ENCODE measurements at places on chromosomes 4 and X.
A peak's percentile ranks its signal among the peaks of the same experiment; 100 is the strongest.

- DNase-seq, result peak; percentile 31
Observed at GRCh38 chr4:182215148-182215547, 28.1 kb upstream of the TENM3 start.

DNA sequence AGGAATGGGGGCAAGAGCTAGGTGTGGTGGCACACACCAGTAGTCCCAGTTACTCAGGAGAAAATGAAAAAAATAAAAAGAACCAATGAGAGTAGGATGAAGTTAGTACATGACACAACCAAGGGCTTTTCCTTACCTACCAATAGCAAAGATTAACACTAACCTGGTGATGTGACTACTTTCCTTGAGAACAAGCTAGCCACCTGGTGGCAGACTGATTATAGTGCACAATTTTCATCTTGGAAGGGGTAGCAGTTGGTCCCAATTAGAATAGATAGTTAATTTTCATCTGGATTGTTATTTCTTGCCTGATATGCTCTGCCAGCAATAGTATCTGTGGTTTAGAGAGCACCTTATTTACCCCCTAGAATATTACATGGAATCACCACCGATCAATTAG, 1216.8 kb upstream of the PABPC4L start:
- DNase-seq, result no peak

DNA sequence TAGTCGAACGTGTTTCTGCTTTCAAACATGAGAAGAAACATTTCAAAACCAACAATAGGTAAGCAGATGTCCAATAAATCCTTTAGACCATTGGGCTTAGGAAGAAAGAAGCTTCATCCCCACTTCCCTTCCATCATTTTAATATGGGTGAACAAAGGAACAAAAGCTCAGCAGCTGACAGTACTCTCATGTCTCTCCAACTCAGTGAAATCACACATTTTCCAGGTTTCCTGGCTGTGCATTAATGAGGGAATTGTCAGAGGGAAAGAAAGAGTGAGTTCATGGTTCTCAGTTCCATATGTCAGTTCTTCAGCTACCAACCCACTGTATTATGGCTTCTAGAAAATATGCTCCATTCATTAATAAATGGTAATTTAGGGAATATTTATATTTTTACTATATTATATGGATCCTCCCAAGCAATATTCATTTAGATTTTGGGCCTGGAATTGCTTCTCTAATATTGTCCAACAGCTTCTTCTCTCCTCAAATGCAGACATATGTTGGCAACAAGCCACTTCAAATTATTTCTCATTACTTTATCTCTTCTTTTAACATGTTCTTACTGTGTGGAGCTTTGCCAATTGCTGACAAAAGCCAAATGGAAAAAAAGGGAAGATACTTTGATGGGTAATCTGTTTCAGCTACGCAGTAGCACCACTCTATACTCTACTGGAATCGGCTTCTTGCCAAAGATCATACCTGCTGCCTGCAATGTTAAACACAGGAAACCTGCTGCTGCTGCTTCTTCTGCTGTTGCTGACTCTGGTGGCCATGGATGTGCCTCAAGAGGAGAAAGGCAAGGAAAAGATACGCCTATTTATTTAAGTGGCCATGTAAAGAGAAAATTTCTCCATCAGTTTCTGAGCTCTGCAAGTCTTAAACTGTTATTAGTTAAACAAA, 1757.6 kb downstream of the ARAP2 start:
- no peak for DNase-seq

DNA sequence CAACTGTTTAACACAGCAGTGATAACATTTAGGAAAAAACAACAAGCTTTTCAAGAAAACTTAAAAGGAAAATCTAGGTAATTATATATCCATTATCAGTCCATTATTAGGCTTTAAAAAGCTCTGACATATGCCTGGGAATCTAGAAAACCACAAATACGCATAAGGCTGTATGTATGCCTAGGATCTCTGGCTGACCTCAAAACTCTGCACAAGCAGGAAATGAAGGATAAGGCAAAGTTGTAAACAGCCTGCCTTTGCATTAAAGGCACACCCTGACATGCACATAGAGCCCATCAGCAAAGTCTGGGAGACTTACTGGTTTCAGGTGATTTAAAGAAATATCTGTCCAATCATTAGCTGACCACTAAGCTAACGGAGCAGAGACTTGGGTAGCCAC, 14.0 kb downstream of the TIMP1 start:
- DNase-seq, result peak; percentile 86

DNA sequence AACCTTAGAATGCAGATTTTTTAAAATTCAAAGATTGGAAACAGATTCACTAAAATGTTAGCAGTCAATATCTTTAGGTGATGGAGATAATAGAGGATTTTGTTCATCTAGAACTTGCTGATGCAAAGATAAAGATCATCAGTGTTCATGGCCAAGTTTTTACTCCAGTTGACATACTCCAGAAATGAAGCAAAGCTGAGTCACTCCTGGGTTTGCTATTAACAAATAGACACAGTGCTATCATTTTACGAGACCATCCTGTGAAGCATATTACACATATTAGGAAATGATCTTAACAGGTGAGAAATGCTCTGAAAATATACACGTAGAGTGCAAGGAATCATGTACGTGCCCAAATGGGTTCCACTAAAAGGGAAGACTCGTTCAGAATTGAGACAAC, 170.6 kb upstream of the FAM9B start:
- DNase-seq, result peak; percentile 2

DNA sequence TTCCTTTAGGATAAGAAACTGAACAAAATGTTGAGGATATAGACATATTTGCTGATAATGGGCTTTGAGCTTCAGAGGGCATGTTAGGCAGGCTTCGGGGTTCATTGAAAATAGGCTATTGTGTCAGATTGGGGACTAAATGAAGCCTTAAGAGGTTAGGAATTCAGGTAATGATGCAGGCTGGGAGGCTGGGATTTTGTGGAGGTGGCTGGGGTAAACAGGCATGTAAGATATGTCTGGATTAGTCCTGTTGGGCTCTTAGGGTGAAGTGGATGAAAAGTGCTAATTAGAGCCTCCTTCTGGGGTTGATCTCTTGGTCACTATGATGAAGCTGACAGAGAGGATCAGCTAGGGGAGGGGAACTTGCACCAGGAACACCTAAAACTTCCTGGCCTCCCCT, 80.2 kb upstream of the ESX1 start:
- no peak for DNase-seq

- peak; percentile 95 for DNase-seq
Observed at GRCh38 chrX:93673056-93673868, at the start of gene NAP1L3. NAP1L3 (minus strand) TSS chrX:93673578; CDS start chrX:93673304, 274 bp downstream.

DNA sequence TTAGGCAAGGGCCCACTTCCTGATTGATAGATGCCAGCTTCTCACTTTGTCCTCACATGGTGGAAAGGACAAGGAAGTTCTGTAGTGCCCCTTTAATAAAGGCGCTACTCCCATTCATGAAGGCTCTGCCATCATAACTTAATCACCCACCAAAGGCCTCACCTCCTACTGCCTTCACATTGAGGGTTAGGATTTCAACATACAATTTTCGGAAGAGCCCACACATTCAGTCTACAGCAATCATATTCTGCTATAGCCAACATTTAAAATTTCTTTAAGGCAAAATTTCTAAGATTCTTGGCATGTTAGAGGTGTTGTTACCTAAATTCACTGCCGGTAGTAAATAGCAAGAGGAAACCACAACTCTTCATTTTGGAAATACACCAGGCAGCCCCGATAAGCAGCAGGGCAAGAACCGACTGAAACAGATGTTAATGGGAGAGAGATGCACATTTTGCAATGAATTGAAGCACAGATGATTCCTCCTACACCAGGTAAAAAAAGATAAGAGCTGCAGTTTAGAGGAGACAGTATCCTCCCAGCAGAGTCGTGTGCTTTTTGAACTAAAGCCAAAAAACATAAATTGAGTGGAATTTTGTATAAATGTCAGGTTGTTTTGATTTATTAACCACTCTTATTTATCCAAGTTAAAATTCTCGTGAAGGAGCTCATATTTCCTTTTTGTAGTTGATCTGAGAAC, 594.9 kb downstream of the KCTD8 start:
- DNase-seq, result no peak

GRCh38 chr4:89290727-89291516, 16.7 kb downstream of the GPRIN3 start:
- no peak for DNase-seq

- DNase-seq, result no peak
Observed at GRCh38 chr4:186814535-186815070, 90.9 kb upstream of the FAT1 start.

- peak; percentile 43 for DNase-seq
Observed at GRCh38 chr4:177283167-177283566, 26.5 kb upstream of the NEIL3 start.

DNA sequence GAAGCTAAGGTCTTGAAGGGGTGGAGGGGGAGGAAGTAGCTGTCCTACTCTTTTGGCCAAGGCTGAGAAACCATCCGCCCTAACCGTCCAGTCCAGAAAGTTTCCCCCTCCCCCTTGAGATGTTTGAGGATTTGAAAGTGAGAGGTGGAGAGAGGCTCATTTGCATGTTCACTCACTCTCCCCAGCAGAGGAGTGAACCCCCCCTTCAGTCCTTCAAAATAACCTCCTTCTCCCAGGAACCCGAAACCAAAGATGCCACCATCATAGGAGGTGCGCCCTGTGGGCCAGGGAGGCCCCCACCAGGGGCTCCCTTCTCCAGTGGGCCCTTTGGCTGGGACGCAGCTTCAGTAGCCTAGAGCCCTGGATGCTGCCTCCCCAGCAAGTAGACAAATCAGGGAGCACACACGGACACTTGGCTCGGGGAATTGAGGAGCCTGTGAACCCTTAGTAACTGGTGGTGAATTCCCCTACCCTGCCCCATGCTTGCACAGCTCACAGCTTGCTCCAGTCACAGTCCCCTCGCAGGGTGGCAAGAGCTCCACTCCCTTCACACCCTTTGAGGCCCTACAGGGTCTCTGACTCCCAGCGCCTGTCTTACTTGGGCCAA, 25.6 kb downstream of the ELF4 start:
- DNase-seq, result no peak

GRCh38 chrX:118254611-118255010, 91.3 kb upstream of the WDR44 start:
- DNase-seq, result peak; percentile 66

DNA sequence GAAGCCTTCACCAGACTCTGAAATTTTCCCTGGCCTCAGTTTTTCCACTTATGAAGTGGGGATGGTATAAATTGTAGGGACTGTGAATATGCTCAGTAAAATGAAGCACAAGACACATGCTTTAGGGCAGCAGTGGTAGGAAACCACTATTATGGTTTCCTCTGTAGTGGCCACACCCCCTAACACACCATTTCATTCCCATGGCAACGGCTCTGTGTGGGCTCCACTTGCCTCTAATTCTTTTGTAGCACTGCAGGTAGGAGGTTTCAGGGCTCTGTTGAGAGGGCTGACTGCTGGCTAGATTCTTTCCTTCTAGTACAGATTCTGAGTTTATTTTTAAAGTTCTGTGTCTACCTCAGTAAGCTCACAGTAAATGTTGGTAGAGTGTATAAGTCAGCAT, 3.5 kb upstream of the VMA21 start:
- no peak for DNase-seq

DNA sequence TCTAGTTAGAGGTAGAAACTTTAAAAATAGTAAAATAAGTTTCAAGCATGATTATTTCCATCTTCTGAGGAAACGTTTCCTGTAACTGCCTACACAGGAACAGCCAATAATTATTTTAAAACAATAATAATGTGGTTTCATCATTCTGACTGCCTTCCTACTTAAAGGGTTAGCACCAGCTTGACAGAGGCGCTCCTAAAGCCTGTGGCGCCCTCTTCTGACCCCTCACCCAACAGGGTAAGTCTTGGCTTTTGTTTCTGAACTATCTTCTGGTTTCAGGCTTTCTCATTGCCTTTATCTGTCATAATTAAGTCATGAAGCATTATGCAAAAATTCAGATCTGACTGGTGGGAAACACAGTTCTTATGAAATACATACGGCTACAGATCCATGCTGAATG, 96.7 kb downstream of the ITM2A start:
- peak; percentile 74 for DNase-seq

GRCh38 chr4:121164291-121164690, at the start of gene TNIP3:
TNIP3 (minus strand) TSS chr4:121164321; CDS start chr4:121164125, 196 bp downstream.
- DNase-seq, result peak; percentile 87

- no peak for DNase-seq
Observed at GRCh38 chr4:18798123-18798522, 776.6 kb upstream of the LCORL start.

DNA sequence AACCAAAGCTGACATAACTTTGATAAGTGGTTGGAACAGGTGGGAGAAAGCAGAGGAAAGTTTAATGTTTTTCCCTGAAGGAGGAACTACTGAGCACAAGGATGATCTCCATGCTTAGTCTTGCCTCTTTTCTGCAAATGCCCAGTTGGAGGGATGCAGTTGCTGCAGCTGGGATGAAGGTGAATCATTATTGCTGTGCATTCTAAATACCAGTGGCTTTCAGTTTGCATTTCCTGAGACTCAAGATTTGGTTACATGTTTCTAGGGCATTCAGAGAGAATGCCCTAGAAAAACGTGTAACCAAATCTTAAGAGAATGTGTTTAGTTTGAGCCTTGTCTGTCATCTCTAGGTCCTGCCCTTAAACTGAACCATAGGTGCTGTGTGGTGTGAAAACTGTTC, 42.2 kb downstream of the METTL14 start:
- DNase-seq, result no peak

GRCh38 chrX:75784680-75785491, at the start of gene MAGEE2:
MAGEE2 (minus strand) TSS chrX:75785254; CDS start chrX:75785051, 203 bp downstream.
- no peak for DNase-seq

- no peak for DNase-seq
Observed at GRCh38 chr4:78772526-78773091, 3.5 kb upstream of the BMP2K start.

DNA sequence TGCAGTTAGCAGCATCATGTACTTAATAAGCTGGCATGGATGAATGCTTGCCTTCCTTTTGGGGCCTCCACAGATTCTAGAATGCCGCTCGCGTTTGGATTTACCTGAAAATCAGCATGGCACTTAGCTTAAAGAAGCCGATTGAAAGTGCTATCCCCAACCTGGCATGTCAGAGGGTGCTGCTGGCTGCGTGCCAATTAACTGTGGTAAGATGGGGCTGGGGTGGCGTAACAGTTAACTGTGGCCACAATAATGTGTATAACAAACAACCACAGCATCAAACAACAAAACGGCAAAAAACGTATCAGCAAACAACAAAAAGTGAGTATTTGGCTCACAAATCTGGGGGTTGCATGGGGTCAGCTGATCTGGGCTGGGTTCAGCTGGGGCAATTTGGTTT, 70.5 kb downstream of the CBLL2 start:
- DNase-seq, result no peak

DNA sequence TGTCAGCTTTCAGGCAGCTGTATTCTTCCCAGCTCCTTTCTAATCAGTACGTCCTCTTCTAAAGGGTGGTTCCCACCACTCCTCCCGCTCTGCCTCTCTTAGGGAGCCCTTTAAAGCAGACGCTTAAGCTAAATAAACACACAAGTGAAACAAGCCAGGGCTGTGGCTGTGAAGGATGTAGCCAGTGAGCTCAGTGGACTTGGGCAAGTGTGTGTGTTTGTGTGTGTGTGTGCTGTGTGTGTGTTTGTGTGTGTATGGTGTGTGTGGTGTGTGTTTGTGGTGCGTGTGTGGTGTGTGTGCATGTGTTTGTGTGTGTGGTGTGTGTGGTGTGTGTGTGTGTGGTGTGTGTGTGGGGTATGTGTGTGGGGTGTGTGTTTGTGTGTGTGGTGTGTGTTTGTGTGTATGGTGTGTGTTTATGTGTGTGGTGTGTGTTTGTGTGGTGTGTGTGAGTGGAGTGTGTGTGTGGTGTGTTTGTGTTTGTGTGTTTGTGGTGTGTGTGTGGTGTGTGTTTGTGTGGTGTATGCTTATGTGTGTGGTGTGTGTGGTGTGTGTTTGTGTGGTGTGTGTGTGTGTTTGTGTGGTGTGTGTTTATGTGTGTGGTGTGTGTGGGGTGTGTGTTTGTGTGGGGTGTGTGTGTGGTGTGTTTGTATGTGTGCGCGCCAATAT, 283.3 kb downstream of the PTTG2 start:
- DNase-seq, result peak; percentile 30
